ENCODE measurements at places on chromosomes 6 and 20. TPM values are rescaled to one million over a fixed set of nuclear protein-coding genes. Genes with fewer than 3 reads are reported as not detected.
A peak's percentile ranks its signal among the peaks of the same experiment; 100 is the strongest.

Gene ABCF1
- total RNA-seq, result 39.1 TPM

Gene STX11
- 3.1 TPM for total RNA-seq

Gene MYL9
- total RNA-seq, result 1,717 TPM

DNA sequence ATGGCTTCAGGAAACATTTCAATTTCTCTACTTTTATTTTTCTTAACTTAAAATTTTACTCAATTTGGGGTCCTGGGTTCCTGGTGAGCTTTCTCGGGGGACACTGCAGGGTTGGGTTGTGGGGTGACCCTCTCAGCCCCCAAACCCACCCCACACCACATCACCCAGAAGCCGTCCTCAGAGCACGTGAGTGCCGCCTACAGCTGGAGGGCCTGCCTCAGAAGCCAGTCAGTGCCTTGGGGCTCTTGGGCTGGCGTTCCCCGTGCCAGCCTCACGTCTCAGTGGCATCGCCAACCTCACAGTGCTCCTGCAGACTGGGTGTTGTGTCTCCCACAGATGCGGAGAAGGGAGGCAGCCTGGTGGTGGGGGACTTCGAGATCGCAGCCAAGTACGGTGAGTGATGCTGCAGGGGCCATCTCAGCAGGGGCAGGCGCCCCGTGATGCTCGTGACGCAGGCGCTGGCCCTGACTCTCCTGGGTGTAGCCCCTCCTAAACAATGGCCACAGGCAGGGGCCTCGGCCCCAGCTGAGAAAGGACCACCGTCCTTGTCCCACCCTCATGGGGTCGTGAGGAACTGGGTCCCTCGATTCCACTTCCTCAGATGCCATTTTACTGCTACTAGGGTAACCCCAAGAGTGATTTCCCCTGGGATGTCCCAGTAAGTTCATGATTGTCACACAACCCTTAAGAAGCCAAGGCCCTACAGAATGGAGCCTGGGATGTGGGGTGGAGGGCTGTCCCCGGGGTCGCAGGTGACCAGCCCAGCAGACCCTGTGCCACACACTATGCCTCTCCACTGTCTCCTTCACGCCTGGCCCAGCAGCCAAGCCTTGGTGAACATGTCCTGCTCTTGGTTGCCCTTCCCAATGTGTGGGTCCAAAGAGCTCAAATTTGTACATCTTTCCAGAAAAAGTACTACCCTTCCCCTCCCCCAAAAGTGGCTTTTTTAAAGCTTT lies 23.8 kb upstream of the PYGB start:
- DNase-seq, result peak; percentile 48

- DNase-seq, result no peak
Observed at GRCh38 chr6:43810965-43811732, 41.1 kb downstream of the VEGFA start.

Gene C20orf202
- total RNA-seq, result 0.15 TPM

DNA sequence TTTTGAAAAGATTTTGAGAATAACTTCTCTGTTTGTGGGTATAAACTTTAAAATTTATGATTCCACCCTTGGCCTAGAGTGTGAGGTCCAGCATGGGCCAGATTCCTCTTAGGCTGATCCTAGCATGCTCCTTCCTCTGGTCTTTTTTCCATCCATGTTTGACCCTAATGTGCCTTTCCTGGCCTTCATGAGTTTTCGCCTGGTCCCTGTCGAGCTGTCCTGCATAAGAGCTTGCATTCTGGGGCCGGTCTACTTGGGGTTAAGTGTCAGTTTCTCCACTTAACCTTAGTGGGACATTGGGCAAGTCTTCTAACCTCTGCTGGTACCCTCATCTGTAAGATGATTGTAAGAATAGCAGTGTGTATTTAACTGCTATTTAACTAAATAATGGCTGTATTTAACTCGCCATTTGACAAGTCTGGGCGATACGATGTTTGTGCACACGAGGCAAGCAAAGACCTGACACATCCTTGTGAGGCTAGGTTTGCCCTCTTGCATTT lies 40.7 kb upstream of the TAGAP start:
- DNase-seq, result no peak

- no peak for DNase-seq
Observed at GRCh38 chr20:707451-708110, 32.0 kb upstream of the SCRT2 start.

GRCh38 chr6:31659649-31660380 lies 763 bp downstream of the C6orf47 start:
- no peak for DNase-seq

Gene PLCB1
- 11.6 TPM for total RNA-seq

GRCh38 chr20:41232973-41233926 lies 84.3 kb downstream of the ZHX3 start:
- DNase-seq, result no peak

GRCh38 chr6:48714250-48714649 lies 603.3 kb upstream of the PTCHD4 start:
- no peak for DNase-seq

DNA sequence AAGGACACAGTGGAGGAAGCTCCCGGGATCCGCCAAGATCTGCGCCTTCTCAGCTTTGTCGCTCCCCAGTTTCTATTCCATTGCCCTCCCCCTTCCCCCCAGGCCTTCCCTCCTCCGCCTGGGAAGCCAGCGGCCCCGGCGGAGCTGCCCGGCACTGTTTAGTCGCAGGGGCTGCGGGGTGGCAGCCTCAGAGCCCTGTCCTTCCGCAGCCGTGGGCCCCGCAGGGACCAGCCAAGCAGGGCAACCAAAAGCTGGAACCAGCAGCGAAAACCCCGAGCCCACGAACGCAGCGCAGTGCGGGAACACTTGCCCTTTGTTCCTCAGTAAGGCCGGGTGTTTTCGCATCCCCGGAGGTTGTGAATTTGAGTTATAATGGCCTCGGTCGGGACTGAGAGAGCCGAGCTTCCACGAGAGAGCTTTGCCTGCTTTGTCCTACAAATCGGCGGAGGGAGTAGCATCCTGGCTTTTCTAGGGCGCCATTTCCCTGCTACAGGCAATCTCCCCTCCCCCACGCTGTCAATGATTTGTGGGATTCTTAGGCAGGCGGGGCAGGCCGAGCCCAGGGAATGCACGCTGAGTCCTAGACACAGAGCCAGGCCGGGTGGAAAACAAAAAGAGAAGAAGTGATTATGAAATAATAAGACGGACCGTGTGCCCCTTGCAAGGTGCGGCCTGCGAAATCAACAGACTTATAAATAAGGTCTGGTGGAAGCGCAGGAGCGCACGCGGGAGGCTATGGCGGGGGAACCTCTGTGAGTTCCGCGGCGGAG lies 4.0 kb upstream of the TUBB2B start:
- DNase-seq, result peak; percentile 85

GRCh38 chr6:118562959-118563358 lies 14.9 kb downstream of the PLN start:
- DNase-seq, result no peak

DNA sequence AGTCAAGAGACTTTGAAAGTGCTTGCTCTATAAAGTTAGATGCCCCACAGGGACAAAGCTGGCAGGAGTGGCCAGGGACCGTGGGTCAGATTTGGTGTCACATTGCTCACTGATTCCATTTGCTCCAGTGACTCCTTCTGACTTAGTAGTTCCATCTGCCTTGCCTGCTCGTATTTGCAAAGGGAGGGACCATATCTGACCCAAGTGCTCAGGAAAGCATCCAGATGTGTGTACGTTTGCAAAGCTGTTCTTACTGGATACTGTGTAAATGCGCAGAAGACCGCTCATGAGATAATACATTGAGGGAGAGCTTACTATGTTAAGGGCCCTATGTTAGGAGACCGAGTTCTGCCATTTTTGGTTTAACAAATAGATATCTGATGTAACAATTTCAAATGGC lies 21.2 kb upstream of the CCN6 start:
- no peak for DNase-seq

- no peak for DNase-seq
Observed at GRCh38 chr6:41120058-41120457, 34.1 kb downstream of the TREML1 start.
